Trophoblast cell (in vitro differentiated cells and primary cell): ENCODE measurements at places on chromosomes 1 and 21.

GRCh38 chr1:3500265-3500835 is 45.9 kb downstream of the ARHGEF16 start:
- no peaks in the 10 kb centered on the region for H3K27me3 ChIP-seq
- no peak overlapping the region for H3K4me3 ChIP-seq
- DNase-seq: no peak
- no peaks in the 10 kb centered on the region for H3K36me3 ChIP-seq

- H3K36me3 ChIP-seq: no peaks in the 10 kb centered on the region
- peak; percentile 23 for DNase-seq
- H3K4me3 ChIP-seq: peak overlapping the region; percentile 92
- no peaks in the 10 kb centered on the region for H3K4me1 ChIP-seq
- H3K27ac ChIP-seq: peak overlapping the region; percentile 94
- no peaks in the 10 kb centered on the region for H3K27me3 ChIP-seq
Measured at GRCh38 chr1:15848143-15848928, 829 bp downstream of the SPEN start.

DNA sequence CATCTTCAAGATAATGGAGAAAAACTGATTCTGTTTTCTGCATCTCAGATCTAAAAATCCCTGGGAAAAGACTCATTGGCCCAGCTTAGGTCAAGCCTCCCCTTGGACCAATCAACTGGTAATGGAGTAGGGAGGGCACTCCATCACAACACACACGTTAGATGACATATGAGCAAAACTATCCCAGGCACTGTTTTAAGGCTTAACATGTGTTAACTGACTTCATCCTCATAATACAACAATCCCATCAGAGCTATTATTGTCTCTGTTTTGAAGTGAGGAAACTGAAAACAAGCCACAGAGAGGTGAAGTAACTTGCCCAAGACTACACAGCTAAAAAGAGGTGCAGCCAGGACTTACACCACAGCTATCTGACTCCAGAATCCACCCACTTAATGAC is 14.7 kb upstream of the CITED4 start:
- no peak overlapping the region for H3K27ac ChIP-seq
- H3K36me3 ChIP-seq: no peaks in the 10 kb centered on the region
- no peak for DNase-seq
- H3K27me3 ChIP-seq: no peaks in the 10 kb centered on the region

DNA sequence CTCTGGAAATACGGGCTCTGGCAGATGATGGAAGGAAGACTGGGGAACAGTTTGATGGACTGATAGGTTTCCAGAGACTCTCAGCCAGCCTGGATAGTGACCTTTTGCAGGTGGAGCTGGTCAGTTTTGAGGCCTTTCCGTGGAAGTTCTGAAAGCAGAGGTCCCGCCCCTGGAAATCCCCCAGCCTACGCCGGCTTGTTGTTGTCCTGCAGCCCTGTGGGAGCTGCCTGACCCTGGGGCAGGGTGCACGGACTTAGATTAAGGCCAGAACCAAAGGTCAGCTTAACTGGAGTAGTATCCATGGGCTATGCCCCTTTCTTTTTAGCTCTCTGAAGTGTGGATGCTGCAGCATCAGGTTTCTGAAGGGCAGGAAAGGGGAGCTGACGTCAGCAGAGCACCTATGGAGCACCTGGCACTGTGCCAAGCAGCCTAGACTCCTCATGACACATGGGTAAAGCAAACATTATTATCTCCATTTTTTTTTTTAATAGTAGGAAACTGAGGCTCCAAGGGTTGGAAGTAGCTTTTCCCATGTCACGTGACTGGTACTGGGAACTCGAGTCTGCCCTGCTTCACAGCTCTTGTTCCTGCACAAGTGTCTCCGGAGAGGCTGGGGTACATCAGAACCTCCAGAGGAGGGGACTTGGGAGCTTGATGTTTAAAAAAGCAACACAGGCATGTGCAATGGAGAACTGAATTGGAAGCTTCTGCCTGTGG is 38.5 kb downstream of the IER5 start:
- no peak overlapping the region for H3K4me3 ChIP-seq
- H3K27ac ChIP-seq: no peak overlapping the region
- H3K4me1 ChIP-seq: peaks cover 15% of the 10 kb centered on the region
- no peaks in the 10 kb centered on the region for H3K27me3 ChIP-seq
- H3K36me3 ChIP-seq: no peaks in the 10 kb centered on the region

DNA sequence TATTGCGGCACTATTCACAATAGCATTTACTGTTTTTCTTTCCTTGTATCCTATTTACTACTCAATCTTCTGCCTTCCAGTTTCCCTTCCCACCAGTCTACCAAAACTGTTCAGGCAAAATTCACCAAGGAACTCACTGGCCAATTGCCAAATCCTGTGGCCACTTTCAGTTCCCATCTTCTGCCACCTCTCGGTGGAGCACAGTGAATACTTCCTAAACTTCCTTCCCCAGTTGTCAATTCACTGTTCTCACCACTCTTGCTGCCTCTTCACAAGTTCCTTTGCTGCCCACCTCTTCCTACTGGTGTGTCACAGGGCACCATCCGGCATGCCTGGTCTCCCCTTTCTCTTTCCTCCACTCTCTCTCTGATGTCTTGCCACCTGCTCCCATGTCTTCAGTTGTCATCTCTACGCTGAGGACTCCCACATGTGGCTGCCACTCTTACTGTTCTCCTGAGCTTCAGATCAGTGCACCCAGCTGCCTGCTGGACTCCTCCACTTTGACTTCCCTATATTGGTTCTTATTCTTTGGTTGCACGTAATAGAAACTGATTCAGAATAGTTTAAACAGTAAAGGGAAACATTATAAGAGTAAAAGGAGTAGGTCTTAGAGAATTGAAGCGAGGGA is 114.4 kb downstream of the PIK3R3 start:
- H3K36me3 ChIP-seq: peaks cover 10% of the 10 kb centered on the region
- H3K4me3 ChIP-seq: no peak overlapping the region
- no peaks in the 10 kb centered on the region for H3K27me3 ChIP-seq

- no peak for DNase-seq
- no peak overlapping the region for H3K27ac ChIP-seq
- H3K4me1 ChIP-seq: peaks cover 5% of the 10 kb centered on the region
- peaks cover 61% of the 10 kb centered on the region for H3K36me3 ChIP-seq
Measured at GRCh38 chr1:31669786-31670592, 25.3 kb upstream of the PEF1 start.
